Activated naive CD8-positive, alpha-beta T cell treated with anti-CD3 and anti-CD28 coated beads, Interleukin-2, amount 10 ng/mL, durations not matched to agents 7 days and 5 days (primary cell): ENCODE measurements at places on chromosomes 12 and 14. TPM values are rescaled to one million over a fixed set of nuclear protein-coding genes. Genes with fewer than 3 reads are reported as not detected.

DNA sequence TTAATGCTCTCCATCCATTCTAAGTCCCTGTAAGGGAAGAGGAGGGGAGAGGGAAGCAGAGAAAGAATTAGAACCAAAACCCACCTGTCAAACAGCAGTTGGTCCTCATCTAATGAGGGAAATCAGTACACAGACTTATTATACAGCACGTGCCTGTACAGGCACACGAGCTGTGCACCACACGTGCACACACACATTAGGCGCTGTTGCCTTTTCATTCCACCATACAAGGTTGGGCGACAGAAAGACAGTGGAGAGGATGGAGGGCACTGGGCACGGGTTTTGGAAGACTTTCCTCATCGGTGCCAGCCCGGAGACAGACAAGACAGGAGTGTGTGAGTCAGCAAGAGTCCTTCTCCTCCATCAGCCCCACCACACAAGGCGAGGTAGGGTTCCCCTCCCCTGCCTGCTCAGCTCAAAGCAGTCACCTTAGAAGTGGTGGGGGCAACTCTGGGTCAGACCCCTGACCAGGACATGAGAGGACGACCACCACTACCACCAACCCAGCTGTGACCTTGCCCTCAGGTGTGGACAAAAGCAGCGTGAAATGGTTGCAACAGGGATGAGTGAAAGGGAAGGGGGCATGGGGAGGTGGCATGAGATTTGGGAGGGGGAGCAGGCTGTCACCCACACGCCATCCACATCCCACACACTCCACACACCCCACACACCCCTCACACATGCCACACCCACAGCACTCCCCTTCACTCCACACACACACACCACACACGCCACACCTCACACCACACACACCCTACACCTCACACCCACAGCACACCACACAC lies 80.7 kb downstream of the ACTN1 start:
- peaks cover 25% of the 10 kb centered on the region for H3K36me3 ChIP-seq
- H3K27ac ChIP-seq: peak overlapping the region; percentile 66
- H3K4me3 ChIP-seq: no peak overlapping the region

GRCh38 chr12:43069768-43070221 lies 480.2 kb upstream of the PRICKLE1 start:
- DNase-seq: no peak
- no peak overlapping the region for H3K4me3 ChIP-seq
- no peaks in the 10 kb centered on the region for H3K27me3 ChIP-seq
- no peaks in the 10 kb centered on the region for H3K36me3 ChIP-seq

LMNTD1 gene
- total RNA-seq: not detected

GRCh38 chr12:19332196-19332595 lies 107.1 kb upstream of the AEBP2 start:
- H3K4me1 ChIP-seq: no peaks in the 10 kb centered on the region
- DNase-seq: no peak

- peak overlapping the region; percentile 15 for H3K27ac ChIP-seq
- H3K4me1 ChIP-seq: peaks cover 11% of the 10 kb centered on the region
- H3K36me3 ChIP-seq: no peaks in the 10 kb centered on the region
- peaks cover 63% of the 10 kb centered on the region for H3K27me3 ChIP-seq
- no peak for DNase-seq
- peak overlapping the region; percentile 73 for H3K4me3 ChIP-seq
Observed at GRCh38 chr12:79689061-79689476, 1.7 kb downstream of the PAWR start.

TMEM52B gene
- not detected for total RNA-seq

GRCh38 chr12:7892186-7892980 lies 19.7 kb upstream of the SLC2A14 start:
- no peak overlapping the region for H3K27ac ChIP-seq
- H3K4me1 ChIP-seq: no peaks in the 10 kb centered on the region
- H3K27me3 ChIP-seq: no peaks in the 10 kb centered on the region
- H3K36me3 ChIP-seq: no peaks in the 10 kb centered on the region
- DNase-seq: no peak
- no peak overlapping the region for H3K4me3 ChIP-seq

DNA sequence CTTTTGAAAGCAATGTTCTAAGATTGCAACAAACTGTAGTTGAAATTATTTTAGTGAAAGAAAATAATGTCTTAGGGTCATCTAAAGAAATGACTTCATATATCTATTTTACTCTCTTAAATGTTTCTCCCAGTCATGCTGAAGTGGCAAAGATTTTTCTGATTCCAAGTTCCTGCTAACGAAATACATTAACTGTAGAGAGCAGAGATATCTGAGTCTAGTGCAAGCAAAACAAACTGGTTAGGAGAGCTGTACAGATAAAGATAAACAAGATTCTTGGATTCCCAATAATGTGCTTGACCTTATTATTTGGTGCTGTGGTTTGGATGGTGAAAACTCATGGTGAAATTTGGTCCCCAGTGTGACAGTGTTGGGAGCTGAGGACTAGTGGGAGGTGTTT lies 199.9 kb upstream of the PWP1 start:
- no peak for DNase-seq
- H3K4me1 ChIP-seq: peaks cover 24% of the 10 kb centered on the region
- no peak overlapping the region for H3K4me3 ChIP-seq
- H3K27me3 ChIP-seq: peaks cover 1% of the 10 kb centered on the region
- no peaks in the 10 kb centered on the region for H3K36me3 ChIP-seq
- no peak overlapping the region for H3K27ac ChIP-seq

DNA sequence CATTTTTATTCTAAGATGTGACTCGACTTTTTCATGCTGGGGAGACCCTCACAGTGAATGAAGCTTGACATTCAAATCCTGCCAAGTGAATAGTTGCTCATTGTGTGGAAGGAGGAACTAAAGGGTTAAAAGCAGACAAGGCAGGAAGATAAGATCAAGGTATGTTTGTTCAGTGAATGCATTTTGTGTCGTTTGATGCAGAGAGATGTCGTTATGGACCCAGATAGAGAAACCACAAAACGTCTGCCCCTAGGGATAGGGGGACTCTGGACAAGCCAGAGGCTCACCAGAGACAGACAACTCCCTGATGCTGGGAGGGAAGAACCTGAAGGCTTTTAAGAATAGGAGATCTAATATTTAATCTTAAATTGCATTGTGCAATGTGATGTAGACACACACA lies 72.5 kb upstream of the MYL2 start:
- H3K36me3 ChIP-seq: no peaks in the 10 kb centered on the region
- peaks cover 6% of the 10 kb centered on the region for H3K27me3 ChIP-seq
- H3K27ac ChIP-seq: no peak overlapping the region
- H3K4me1 ChIP-seq: no peaks in the 10 kb centered on the region

GRCh38 chr14:94515856-94516255 lies 6.6 kb upstream of the SERPINA12 start:
- H3K27ac ChIP-seq: no peak overlapping the region
- no peaks in the 10 kb centered on the region for H3K4me1 ChIP-seq
- DNase-seq: no peak
- H3K36me3 ChIP-seq: no peaks in the 10 kb centered on the region
- H3K27me3 ChIP-seq: peaks cover 1% of the 10 kb centered on the region

- H3K4me3 ChIP-seq: no peak overlapping the region
- H3K27me3 ChIP-seq: peaks cover 13% of the 10 kb centered on the region
- H3K27ac ChIP-seq: no peak overlapping the region
- no peak for DNase-seq
Observed at GRCh38 chr12:82522762-82523161, 163.9 kb upstream of the TMTC2 start.

RPGRIP1 gene
- not detected for total RNA-seq

DNA sequence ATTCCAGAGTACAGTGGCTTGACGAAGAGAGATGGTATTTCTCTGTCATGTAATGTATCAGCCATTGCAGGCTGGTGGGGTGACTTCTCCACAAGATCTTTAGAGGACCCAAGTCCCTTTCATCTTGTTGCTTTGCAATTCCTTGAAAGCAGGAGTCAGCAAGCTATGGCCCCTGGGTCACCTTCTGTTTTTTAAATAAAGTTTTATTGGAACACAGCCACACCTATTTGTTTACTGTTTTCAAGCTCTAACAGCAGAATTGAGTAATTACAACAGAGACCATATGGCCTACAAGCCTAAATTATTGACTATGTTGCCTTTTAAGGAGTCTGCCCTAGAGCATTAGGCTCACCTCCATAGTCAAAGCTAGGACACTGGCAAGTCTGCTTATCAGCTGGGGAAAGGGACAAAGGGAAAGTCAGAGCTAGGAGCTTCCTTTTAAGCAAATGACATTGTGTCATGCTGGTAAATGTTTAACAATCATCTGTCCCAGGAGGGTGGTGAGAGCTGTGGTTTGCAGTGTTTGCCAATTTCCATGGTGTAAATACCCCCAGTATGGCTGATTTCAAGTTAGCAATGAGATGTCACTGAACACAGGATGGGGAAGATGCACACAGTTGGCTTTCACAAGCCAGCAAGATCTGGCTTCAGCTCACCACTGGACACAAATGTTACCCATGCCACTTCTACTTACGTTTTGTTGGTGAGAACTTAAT lies 87.7 kb upstream of the PWP1 start:
- H3K4me3 ChIP-seq: no peak overlapping the region
- DNase-seq: no peak
- H3K27ac ChIP-seq: no peak overlapping the region
- H3K4me1 ChIP-seq: no peaks in the 10 kb centered on the region
- peaks cover 8% of the 10 kb centered on the region for H3K36me3 ChIP-seq

- H3K27me3 ChIP-seq: no peaks in the 10 kb centered on the region
- no peak for DNase-seq
- no peaks in the 10 kb centered on the region for H3K36me3 ChIP-seq
- no peak overlapping the region for H3K27ac ChIP-seq
Observed at GRCh38 chr14:42804141-42804540, 1197.5 kb downstream of the LRFN5 start.

CCDC175 gene
- not detected for total RNA-seq

- H3K27me3 ChIP-seq: no peaks in the 10 kb centered on the region
- no peaks in the 10 kb centered on the region for H3K36me3 ChIP-seq
- DNase-seq: no peak
- H3K4me1 ChIP-seq: no peaks in the 10 kb centered on the region
Observed at GRCh38 chr14:86788224-86788623, 1204.8 kb downstream of the GALC start.

JAG2 gene
- total RNA-seq: 3.2 TPM

TTC6 gene
- not detected for total RNA-seq

- H3K27me3 ChIP-seq: peaks cover 26% of the 10 kb centered on the region
- DNase-seq: peak; percentile 51
- H3K27ac ChIP-seq: peak overlapping the region; percentile 47
- peak overlapping the region; percentile 16 for H3K4me3 ChIP-seq
Observed at GRCh38 chr14:69543341-69544115, 31.1 kb downstream of the CCDC177 start.

GRCh38 chr12:16613199-16613598 lies 7.2 kb upstream of the LMO3 start:
- H3K27me3 ChIP-seq: peaks cover 18% of the 10 kb centered on the region
- peaks cover 1% of the 10 kb centered on the region for H3K4me1 ChIP-seq
- no peak overlapping the region for H3K27ac ChIP-seq
- DNase-seq: no peak

DNA sequence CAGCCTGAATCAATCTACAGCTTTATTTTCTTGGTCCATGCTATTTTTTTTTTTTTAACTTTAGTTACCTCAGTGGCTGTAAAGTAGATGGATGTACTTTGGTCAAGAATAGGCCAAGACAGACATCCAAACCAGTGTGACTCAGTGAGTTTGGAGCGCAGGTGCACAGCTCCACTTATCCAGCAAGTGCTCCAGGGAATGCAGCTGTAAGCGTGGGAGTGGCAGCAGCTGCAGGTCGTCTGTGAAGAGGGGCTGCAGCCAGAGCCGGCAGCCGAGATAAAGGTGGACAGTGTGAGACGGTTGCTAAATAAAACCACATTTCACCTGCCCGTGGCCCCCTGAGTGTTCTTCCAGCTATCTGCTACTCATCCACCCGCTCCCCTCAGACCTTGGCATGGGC lies 1018.7 kb downstream of the AACS start:
- H3K27ac ChIP-seq: no peak overlapping the region
- no peaks in the 10 kb centered on the region for H3K36me3 ChIP-seq
- H3K27me3 ChIP-seq: no peaks in the 10 kb centered on the region
- no peak overlapping the region for H3K4me3 ChIP-seq

TC2N gene
- total RNA-seq: 181 TPM

CISTR gene
- total RNA-seq: not detected

DBX2 gene
- not detected for total RNA-seq

INSM2 gene
- total RNA-seq: not detected

- no peaks in the 10 kb centered on the region for H3K27me3 ChIP-seq
- H3K27ac ChIP-seq: no peak overlapping the region
- peaks cover 22% of the 10 kb centered on the region for H3K4me1 ChIP-seq
- no peak for DNase-seq
- H3K36me3 ChIP-seq: peaks cover 16% of the 10 kb centered on the region
- no peak overlapping the region for H3K4me3 ChIP-seq
Observed at GRCh38 chr12:51959211-51959610, 7.7 kb downstream of the ACVR1B start.

DNA sequence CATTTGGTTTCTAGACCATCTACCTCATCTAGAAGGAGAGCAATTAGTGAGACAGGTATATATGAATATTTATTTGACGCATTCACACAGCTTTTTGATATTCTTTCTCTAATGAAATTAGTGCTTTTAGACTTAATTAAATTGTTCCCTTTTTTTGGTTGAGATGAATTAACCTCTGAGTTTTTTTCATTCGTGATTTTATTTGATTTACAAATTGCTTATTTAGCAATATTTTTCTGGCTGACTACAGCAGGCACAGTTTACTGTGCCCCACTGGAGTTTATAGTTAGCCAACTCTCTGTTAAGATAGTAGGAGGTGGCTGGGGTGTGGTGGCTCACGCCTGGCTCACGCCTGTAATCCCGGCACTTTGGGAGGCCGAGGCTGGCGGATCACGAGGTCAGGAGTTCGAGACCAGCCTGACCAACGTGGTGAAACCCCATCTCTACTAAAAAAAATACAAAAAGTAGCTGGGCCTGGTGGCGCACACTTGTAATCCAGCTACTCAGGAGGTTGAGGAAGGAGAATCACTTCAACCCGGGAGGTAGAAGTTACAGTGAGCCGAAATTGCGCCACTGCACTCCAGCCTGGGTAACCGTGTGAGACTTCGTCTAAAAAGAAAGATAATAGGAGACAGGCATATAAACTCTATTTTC lies 16.7 kb downstream of the MDM2 start:
- H3K27ac ChIP-seq: no peak overlapping the region
- H3K4me1 ChIP-seq: peaks cover 11% of the 10 kb centered on the region
- peaks cover 33% of the 10 kb centered on the region for H3K36me3 ChIP-seq
- H3K4me3 ChIP-seq: no peak overlapping the region
- H3K27me3 ChIP-seq: no peaks in the 10 kb centered on the region

DNA sequence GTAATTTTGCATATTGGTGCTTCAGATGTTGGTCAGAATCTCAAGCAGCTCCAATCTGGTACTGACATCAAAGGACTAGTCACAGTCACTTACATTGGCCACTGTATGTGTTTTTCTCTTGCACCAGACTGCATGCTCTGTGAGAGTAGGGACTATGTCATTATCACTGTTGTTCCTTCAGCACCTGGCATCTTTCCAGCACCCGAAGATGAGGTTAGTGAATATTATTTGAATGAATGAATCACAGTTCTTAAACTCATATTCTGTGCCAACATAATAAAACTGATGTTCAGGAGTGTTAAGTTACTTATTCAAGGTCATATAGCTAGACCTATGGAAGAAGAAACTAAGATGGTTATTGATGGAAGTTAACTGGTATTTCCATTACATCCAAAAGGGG lies 204.5 kb upstream of the TBX3 start:
- no peak for DNase-seq
- no peak overlapping the region for H3K4me3 ChIP-seq
- no peak overlapping the region for H3K27ac ChIP-seq
- H3K36me3 ChIP-seq: no peaks in the 10 kb centered on the region

GRCh38 chr12:54301428-54302048 lies 723 bp upstream of the NFE2 start:
- H3K4me3 ChIP-seq: no peak overlapping the region
- peaks cover 19% of the 10 kb centered on the region for H3K4me1 ChIP-seq
- no peak for DNase-seq
- peaks cover 72% of the 10 kb centered on the region for H3K27me3 ChIP-seq
- no peak overlapping the region for H3K27ac ChIP-seq
- H3K36me3 ChIP-seq: no peaks in the 10 kb centered on the region
